ENCODE measurements at places on chromosomes 12 and 14.
A peak's percentile ranks its signal among the peaks of the same experiment; 100 is the strongest.

GRCh38 chr14:33237115-33237740, 298.5 kb downstream of the NPAS3 start:
- no peak for ATAC-seq

DNA sequence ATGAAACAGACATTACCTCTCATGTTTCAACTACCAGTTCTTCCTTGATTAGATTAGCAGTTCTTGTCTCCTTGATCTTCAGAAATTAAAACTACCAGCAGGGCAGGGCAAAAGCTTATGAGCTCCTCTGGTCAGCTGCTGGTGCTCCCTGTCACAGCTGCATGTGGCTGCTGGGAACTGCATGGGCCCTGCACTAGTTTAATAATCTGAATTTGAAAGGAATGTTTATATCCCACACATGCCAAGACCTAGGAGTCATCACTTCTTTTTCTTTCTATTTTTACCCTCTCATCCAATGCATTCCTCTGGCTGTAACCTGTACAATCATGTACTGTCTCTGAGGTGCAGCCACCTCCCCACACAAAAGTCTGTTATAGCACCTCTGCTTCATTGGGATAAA, 73.9 kb downstream of the ARMH4 start:
- peak; percentile 86 for ATAC-seq

DNA sequence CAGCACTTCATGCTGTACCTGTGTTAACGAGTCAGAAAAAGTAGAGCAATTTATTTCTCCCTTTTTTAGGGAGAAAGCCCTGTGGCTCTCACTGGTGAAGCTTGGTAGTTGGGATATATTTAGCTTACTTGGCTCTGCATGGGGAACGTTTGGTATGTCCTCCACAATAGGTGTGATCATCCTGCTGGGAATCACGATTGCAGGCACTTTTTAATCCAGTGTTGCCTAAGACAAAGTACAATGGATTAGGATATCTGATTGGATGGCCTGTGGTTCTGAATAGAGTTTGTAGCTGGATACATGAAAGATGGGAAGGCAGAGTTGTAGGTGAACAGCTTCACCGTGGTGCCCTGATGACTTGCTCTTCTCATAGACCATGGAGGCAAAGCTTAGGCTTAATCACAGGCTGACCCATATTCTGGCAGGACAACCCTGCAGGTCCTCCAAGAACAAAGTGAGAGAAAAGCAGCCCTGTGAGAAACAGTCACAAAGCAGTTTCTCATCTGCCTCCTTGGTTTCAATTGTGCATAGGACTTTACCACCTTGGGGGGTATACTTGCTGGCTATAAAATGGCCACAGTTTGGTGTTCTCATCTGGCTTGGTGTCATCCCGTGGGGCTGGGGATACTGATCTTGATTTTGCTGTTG, 7.5 kb downstream of the RESF1 start:
- no peak for ATAC-seq

GRCh38 chr14:54487771-54488170, 1.0 kb downstream of the GMFB start:
- ATAC-seq: no peak

GRCh38 chr14:25908277-25909044, 689.4 kb downstream of the NOVA1 start:
- ATAC-seq: no peak

Data from motor neuron (in vitro differentiated cells).